Naive thymus-derived CD8-positive, alpha-beta T cell (primary cell): ENCODE measurements at places on chromosomes 4 and X.

- DNase-seq = no peak
These were observed 494.9 kb downstream of the GALNTL6 start for GRCh38 chr4:172308078-172308477.

- DNase-seq = no peak
These were observed 29.2 kb downstream of the SEC24B start for GRCh38 chr4:109462802-109463201.

DNA sequence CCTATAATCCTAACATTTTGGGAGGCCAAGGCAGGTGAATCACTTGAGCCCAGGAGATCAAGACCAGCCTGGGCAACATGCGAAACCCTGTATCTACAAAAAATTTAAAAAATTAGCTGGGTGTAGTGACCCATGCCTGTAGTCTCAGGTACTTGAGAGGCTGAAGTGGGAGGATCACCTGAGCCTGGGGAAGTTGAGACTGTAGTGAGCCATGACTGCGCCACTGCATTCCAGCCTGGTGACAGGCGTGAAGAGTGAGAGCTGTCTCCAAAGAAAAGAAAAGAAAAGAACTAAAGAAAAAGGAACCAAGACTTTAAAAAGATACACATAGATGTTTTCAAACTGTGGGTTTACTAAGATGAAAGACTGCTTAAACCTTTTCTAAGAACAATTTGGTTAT lies 129.0 kb downstream of the SPCS3 start:
- DNase-seq = no peak

GRCh38 chrX:56790778-56791177 lies 61.7 kb downstream of the NBDY start:
- no peak for DNase-seq

DNA sequence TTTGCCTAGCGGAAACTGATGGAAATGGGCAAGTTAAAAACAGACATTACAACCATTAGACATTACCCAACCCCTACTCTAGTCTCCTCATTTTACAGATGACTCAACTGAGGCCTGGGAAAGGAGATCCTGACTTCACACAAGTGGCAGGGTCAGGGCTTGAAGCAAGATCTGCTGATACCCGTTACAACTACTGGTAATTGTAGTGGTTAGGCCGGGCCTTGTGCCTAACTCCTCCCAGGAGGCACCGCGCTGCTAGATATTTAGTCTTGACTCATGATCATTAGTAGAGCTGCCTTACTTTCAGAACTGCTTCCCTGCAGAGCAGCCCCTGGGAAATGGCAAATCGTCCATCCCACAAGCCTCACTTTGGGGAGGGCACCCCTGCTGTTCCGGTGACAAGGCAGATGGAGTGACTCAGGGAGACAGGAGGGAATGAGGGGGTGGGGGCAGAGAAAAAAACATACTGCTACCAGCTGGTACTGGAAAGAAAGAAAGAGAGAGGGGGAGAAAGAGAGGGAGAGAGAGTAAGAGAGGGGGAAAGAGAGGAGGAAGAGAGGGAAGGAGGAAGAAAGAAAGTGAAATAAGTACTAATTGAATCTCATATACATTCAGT lies 12.2 kb downstream of the ARHGEF6 start:
- no peak for DNase-seq

DNA sequence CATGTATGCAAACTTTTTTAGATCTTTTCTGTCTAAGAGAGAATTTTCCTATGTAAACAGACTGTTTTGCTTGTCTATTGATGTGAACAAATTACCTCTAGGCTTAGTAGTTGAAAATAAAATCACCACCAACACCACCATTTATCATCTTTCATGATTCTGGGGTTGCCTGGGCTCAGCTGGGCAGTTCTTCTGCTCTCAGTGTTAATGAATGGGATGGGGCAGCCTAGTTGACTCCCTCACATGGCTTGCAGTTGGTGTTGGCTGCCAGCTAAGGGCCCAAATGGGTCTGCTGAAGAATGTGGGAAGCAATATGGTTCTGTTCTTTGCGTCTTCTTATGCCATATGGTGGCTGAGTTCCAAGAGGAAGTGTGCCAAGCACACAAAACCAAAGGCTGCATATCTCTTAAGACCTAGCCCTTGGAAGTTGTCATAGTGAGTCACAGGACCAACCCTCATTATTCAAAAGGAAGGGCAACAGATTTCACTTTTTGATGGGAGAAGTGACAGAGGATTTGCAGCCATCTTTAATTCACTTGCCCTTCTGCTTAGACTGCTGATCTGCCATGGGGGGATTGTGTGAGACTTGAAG lies 17.9 kb downstream of the REELD1 start:
- DNase-seq = no peak
